NCI-H187 (cell line): ENCODE measurements at places on chromosomes 6 and 20.

DNA sequence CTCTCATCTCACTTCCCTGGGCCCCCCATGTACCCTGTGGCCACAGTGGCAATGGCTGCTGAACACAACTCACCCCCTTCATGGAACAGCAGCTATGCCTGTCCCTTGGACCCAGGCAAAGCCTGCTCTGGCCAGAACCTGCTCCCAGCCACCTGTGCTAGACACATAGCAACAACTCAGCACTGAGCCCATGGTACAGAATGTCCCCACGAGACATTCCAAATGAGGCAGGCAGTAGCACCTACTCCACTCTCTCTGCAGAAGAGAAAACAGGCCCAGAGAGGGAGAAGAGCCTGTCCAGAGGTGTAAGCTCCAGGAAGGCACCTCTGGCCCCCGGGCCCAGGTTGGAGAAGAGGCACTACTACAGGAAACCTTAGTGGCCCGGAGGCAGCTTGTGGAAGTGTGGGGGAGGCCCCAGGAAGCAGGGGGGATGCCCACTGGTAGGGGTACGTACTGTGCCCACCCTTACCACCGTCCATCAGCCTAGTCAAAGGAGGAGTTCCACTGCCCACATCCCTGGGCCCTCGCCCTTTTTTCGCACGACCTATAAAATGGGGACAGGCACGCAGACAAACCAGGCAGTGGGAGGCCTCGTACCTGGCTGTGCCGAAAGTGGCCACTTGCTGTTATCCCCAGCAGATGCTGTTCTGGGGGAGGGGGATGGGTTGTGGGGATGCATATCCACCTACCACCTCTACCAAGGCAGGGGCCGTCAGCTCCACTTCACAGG, 97.2 kb downstream of the ASXL1 start:
- DNase-seq = no peak

GRCh38 chr20:37372441-37372840, 26.5 kb downstream of the SRC start:
- DNase-seq = no peak

DNA sequence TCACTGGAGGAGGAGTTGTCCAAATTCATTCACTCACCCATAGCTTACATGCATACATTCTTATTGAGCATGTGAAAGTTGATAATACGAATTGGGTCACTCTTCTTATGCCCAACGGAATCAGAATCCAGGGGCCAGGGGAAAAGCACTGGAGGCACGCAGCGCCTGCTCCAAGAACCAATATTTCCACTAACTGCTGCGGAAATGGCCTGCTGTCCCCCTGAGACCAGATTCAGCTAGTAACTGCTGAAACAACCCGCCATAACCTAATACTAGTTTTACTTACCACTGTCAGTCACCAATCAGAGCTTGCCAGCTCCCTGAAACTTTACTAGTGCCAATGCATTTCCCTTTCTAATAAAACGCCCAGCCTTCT, 641 bp upstream of the FKBP1A start:
- DNase-seq = no peak

- DNase-seq = no peak
These were observed 3.3 kb upstream of the OXT start for GRCh38 chr20:3068075-3068474.

- no peak for DNase-seq
These were observed 131.5 kb downstream of the TFAP2C start for GRCh38 chr20:56760610-56761009.

DNA sequence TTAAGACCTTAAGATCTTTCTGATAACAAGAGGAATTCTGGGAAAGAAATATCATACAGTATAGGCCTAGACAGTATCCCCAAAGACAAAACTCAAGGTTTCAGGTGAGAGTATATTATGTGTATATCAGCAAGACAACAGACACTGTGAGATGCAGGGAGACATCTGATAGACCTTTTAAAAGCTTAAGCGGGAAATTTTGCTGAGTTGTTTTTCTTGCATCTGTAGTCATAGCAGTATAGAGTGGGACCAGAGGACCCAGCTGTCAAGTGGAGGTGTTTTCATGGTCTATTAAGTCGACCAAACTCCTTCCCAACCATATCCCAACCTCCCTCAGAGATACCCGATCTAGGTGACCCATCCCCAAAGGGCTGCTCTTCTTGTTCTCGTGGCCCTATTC, 98.1 kb upstream of the THEMIS start:
- no peak for DNase-seq

- DNase-seq = no peak
These were observed 314.1 kb upstream of the SGK1 start for GRCh38 chr6:134632024-134632423.

- DNase-seq = no peak
These were observed 33.4 kb downstream of the PLN start for GRCh38 chr6:118581489-118581959.

DNA sequence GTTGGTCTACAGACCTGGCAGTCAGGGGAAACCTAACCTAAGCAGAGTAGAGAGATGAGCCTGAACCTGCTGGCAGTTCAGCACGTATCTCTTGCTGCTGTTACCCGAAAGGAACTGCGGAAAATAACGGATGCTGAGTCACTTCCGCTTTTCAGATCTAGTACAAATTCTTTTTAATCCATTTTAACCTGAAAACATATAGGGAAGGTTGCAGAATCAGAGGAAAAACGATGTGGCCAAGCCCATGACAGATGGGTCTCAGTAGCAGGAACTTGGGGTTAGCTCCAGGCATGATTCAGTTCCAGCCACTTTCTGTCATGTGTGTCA, 351.9 kb upstream of the PRND start:
- DNase-seq = no peak

DNA sequence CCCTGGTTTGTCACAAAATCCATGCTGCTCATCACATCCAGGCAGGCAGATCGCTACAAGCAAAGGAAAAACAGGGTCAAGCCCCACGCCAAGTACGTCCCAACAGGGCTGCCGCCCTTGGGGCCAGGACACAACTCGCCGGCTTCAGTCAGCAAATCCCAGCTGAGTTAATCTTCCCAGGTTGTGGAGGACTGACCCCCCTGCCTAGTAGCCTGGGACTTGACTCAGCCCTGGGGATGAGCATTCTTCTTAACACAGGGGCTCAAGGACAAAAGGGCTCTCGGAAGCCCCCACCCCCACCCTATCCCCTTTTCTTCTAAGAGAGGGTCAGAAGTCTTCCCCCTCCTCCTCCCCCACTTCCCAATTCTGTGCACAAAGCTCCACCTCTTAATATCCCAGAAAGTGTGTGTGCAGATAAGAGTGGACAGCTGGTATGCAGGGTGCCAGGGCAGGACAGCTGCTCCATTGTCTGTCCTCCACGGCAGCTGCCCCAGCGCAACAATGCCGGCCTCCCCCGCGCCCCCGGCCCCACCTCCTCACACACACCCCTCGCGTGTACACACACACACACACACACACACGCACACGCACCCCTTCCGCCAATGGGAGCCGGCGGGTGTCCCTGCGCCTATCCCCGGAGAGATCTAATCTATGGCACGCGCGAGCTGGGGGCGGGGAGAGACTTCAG, 4.5 kb downstream of the DLL1 start:
- DNase-seq = no peak

DNA sequence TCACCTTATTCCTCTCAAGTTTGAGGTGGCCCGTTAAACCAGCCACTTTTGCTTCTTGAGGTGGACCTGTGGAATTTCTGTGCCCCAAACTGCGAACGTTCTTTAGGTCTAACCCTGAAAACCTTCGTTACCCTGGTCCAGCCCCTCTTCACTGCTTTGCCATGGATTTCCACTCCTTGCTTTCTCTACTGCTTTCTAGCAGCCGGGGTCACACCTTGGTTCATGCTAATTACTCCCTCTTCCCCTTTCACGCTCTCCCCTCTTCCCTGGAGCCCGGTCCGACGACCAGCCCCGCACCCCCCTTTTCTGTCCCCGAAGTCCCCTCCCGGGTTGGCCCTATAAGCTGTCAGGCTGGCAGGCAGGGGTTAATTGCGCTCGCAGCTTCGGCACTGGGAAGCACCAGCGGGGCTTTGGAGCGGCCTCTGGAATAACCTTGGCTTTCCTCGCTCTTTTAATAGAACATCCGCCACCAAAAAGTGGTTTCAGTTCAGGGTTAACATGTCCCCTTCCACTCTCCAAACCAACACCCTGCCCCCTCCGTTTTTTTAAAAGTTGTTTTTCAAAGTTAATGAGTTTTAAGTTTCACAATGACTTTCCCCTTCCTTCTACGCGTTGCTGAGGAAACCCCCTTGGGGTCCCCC, 1.4 kb upstream of the HIVEP1 start:
- peak; percentile 91 for DNase-seq
